HFFc6 (cell line): ENCODE measurements at places on chromosomes 11 and 22.

DNA sequence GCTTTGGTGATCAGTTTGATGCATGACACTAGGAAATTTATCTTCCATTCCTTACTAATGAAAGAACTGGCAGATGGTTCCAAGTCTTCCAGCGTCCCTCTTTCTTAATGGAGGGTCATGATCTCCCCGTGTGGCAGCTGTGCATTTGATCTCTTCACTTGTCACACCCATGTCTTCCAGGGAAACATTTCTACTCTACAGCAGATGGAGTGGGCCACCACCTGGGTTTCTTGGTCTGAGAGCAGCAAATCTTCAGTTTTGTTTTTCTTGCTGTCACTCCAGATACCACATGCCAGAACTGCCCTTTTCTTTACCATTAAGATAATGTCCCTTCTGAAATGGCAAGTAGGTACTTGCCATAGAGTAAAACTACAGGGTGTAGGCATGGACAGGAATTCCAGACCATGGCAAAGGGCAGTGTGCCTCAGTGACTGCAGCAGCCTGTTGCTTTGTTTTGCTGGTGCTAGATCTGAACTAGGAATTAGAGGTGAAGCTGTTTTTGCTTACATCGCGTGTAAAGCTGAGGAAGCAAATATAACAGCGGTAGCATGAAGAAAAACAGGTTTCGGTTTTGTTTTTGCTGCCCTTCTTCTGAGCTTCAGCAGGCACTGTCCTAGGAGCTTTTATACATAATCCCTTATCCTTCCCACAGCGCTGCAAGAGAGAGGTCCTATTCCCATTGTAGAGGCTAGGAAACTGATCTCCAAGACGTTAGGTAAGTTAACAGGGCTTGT is 20.7 kb upstream of the C11orf96 start:
- no peak for DNase-seq

DNA sequence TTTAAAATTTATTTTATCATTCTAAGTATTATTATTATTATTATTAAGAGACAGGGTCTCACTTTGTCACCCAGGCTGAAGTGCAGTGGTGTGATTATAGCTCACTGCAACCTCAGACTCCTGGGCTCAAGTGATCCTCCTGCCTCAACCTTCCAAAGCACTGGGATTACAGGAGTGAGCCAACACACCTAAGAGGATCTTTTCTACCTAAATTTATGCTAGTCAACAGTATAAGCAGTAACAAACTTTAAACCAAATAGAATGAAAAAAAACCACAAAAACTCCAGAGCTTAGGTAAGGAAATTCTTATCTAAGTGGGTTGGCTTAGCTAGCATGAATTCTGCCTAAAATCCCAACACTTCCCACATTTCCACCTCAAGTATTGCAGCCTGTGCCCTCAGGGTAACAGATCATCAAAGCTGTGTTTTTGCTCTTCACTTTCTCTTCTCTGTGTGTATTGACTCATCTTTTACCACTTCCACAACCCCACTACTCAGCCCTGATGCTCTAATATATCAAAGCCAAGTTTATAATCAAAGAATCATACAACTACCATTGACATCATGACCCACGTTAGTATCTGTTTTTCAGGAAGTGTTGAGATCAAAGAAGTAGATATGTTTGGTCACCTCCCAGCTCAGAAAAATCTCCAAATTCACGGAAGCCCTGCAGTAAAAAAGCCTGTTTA is 93.7 kb upstream of the SPON1 start:
- no peak for DNase-seq

DNA sequence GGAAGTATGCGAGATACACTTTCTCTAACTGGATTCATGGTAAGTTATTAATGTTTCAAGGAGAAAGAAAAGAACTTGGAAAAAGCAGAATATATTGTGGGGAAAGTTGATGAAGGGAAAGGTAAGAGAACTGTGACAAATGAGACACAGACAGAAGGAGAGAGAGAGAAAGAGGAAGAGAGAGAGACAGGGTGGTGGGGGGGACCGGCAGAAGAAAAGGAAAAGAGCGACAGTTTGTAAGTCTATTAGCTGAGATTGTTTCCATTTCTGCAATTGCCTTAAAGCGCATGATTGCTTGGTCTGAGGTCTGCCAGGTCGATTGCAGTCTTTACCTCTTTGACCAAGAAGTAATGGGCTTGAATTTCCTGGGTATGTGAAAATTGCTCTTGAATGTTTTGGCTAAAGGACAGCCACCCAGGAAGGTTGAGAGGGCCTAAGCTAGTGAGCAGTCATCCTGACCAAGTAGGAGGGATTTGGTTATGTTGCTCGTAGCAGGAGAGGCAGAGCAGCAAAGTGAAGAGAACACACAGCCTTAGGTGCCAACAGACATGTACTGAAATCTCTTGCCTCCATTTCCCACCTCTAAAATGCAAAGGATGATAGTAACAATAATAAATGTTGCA is 23.6 kb upstream of the TMA7B start:
- DNase-seq, result no peak

GRCh38 chr11:120188371-120188770 is 22.5 kb upstream of the OAF start:
- DNase-seq, result no peak

DNA sequence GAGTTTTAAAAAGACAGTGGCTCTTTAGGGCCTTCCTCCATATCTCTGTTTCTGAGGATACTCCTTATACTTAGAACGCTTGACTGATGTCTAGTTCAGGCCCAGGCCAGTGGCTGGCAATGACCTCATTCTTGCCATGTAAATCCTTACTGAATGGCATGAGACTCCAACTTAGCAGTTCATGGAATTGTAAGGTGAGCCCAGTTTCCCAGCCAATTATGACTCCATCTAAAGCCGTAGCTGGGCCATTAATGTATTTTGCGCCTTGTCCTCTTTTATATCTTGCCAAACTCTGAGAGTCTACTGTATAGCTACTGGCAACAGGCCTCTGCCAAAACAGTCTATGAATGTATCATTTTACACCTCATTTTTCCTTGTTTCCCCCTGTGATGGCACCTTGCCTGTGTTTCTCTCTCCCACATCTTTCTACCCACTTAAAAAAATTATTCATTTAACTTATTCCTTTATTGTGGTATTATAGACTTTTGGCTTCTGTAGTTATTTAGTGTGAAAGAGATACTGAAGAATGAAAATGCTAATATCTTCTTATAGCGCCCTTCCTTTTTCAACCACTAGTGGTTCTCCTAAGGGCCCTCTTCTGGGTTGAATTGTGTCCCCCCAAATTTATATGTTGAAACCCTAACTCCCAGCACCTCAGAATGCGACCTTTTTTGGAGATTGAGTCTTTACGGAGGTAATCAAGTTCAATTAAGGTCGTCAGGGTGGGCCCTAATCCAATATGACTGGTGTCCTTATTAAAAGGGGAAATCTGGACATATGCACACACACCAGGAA is 67.4 kb downstream of the ZNRF3 start:
- DNase-seq, result no peak

- no peak for DNase-seq
These were observed 43.2 kb downstream of the KIAA1671 start for GRCh38 chr22:24995649-24996180.

- peak; percentile 57 for DNase-seq
These were observed 8.1 kb upstream of the MYH9 start for GRCh38 chr22:36395915-36396314.

DNA sequence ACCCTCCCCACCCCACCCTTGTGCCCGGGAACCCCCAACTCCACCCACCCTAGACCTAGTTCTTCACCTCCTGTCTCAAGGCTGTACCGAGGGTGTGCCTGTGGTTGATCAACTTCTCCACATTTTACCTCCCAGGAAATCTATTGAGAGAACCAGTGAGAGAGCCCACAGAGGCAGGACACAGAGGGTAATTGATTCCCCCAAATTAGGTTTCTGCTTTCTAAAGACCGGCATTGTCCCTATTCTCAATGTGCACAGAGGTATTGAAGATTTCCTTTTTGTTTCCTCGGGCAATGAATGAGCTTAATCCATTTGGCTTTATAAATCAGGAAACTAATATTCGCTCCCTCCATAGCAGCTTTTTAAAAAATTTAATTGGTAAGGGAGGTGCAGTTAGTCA is 6.0 kb upstream of the LMO1 start:
- DNase-seq, result no peak

GRCh38 chr22:26516503-26516902 is 4.2 kb upstream of the TFIP11 start:
- no peak for DNase-seq

DNA sequence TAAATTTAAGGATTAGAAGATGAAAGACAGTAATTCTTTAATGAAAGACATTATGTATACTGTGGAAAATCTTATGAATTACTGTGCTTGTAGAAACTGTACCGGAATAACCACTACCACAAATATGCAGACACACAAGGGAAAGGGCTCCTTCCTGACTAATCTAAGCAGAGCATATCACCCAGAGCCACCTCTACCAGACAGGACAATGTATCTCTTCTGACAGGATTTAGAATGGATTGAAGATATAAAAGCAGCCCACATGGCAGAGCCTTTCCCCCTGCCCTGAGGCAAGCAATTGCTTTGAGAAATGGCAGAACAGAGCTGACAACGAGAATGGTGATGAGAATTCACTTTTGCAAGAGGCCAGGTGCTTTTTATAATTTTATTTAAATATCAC is 144.1 kb downstream of the NOX4 start:
- no peak for DNase-seq

- DNase-seq, result no peak
These were observed 12.9 kb downstream of the GTSE1 start for GRCh38 chr22:46309526-46310085.

DNA sequence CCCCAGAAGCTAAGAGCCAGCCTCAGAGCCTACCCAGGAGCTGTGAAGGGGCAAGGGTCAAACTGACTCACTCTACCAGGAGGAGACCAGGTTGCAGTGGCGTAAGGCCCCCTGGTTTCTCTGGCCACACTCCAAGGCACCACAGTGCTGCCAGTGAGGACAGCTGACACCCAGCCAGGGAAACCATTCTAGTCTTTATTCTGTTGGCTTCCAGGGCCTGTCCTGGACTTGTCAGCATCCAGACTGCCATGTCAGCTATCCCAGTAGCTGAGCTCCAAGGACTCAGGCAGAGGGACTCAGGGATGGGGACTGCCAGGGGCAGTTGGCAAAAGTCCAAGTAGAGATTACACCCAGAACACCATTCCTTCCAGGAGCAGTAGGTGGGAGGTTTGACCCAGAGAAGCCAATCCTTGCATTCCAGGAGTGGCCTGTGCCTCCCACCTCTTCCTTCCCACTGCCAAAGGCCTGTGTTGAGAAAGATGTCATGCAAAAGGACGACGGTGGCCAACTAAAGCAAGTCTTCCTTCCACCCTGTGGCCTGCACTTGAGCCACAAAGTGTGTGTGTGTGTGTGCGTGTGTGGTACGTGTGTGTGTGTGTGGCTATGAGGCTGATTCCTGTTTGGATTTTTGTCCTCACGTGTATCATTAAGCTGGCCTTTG is 3.6 kb upstream of the MAPK8IP1 start:
- no peak for DNase-seq

GRCh38 chr11:100890789-100891188 is 203.7 kb downstream of the ARHGAP42 start:
- DNase-seq, result peak; percentile 77
